ENCODE measurements at places on chromosomes 11 and 22.

GRCh38 chr11:111573821-111574249 lies 28.4 kb upstream of the SIK2 start:
- no peak for DNase-seq

- no peak for DNase-seq
These were observed 12.6 kb downstream of the UVRAG start for GRCh38 chr11:75827562-75827961.

DNA sequence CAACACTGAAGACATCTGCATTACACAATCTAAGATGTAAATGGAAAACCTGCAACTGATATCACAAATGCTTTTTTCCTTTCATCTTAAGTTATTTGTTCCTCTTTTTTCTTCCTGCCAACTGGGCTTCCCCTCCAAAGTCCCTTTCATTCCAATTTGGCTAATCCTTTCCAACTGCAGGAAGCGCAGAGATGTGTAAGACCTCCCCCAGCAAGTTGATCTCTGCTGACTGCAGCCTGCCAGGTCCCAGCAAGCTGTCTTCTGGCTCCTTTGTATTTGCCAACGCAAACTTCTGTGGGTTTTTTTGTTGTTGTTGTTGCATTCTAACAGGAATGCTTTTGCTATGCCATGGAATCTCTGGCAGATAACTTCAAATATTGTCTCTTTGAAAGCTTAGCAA lies 38.5 kb upstream of the LRRC4C start:
- no peak for DNase-seq

DNA sequence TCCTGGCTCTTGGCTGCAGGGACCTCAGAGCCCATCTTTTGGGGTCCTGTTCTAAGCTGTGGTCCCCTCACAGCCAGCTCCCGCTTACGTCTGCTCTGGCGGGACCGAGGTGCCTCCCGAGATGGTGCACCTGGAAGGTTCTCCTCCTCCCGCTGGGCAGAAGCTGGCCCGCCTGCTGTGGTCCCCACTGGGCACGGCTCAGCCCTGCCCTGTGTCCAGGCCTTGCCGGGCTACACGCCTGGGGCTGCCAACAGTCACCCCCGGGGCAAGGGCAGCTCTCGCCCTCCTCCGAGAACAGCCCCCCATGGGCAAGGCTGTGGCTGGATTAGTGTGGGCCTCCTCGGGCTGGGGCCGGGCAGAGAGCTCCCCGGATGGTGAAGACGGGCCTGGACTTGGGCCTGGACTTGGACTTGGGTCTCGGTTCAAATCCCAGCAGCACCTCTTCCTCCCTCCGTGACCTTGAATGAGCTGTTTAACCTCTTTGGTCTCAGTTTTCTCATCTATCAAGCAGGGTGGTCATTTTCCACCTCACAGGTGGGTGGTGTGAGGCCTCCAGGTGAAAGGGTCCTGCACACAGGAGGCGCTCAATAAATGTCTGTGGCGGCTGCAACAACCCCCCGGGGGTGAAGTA lies 998 bp downstream of the BAIAP2L2 start:
- no peak for DNase-seq

Data from activated CD4-positive, alpha-beta T cell treated with anti-CD3 and anti-CD28 coated beads, Interleukin-2, amount 50 U/mL, for 4 hours (primary cell).